ENCODE measurements at places on chromosomes 4 and X.

- no peak for DNase-seq
Observed at GRCh38 chr4:3766036-3766784, at the start of gene ADRA2C. Gene ADRA2C (plus strand): TSS chr4:3766385. CDS start chr4:3766607, 222 bp downstream.

DNA sequence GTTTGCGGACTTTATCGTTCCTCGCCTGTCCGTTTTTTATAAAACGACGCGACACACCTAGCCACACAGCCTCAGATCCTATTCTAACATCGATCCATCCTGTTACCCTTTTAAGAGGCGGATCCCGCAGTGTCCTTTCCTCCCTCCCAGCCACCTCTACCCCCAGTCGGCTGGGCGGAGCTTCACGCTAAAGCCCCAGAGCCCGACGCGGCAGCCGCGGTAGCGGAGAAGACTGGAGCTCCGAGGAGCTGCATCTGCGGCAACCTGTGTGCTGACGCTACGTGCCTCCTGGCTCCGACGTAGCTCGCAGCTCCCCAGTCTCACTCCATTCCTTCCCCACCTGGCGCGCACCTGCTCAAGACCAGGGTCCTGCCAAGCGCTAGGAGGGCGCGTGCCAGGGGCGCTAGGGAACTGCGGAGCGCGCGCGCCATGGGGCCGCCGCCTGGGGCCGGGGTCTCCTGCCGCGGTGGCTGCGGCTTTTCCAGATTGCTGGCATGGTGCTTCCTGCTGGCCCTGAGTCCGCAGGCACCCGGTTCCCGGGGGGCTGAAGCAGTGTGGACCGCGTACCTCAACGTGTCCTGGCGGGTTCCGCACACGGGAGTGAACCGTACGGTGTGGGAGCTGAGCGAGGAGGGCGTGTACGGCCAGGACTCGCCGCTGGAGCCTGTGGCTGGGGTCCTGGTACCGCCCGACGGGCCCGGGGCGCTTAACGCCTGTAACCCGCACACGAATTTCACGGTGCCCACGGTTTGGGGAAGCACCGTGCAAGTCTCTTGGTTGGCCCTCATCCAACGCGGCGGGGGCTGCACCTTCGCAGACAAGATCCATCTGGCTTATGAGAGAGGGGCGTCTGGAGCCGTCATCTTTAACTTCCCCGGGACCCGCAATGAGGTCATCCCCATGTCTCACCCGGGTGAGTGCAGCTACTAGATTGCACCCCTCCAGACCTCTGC is at the start of gene RNF128:
RNF128 (plus strand) TSS at position 217 of the 953 bp plus-strand sequence; CDS start at position 430, 213 bp downstream.
- DNase-seq: no peak

- no peak for DNase-seq
Observed at GRCh38 chr4:35643661-35644060, 600.7 kb downstream of the ARAP2 start.

GRCh38 chr4:89949782-89950387 is 55.2 kb downstream of the MMRN1 start:
- DNase-seq: no peak

Measured in CD4-positive, alpha-beta T cell treated with Interferon alpha-2 for 1 hour (primary cell).